ENCODE measurements at places on chromosomes 1 and 21.

DNA sequence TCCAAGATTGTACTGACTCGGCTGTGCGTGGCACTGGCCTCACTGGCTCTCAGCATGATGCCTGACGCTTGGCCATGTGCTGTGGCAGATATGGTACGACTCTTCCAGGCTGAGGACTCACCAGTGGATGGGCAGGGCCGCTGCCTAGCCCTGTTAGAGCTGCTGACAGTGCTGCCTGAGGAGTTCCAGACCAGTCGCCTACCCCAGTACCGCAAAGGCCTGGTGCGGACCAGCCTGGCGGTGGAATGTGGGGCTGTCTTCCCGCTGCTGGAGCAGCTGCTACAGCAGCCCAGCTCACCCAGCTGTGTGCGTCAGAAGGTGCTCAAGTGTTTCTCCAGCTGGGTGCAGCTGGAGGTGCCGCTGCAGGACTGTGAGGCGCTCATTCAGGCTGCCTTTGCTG lies 2.9 kb downstream of the IPO13 start:
- no peak for DNase-seq

DNA sequence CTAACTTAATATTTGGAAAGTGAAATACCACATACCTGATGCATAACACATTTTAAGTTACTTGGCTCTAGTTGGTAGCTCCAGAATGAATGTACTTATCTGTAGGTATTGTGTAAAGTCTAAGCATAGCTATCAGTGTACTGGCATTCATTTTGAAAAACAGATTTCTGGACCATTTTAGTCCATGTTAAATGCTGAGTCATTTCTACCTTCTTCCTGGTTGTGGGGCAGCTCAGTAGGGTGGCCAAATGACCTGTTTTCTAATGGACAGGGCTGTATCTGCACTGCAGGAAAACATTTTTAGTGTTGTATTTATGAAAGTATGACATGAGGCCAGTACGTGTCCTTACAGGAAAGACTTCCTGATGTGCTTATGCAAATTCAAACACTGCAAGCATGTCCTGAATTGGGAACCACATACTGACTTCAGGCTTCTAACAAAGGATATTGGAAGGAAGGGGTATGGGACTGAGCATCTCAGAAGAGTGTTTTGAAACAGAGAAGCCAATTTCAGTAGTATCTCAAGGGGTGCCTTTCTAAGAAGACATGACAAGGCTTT lies 300.3 kb upstream of the B3GALT2 start:
- no peak for DNase-seq

DNA sequence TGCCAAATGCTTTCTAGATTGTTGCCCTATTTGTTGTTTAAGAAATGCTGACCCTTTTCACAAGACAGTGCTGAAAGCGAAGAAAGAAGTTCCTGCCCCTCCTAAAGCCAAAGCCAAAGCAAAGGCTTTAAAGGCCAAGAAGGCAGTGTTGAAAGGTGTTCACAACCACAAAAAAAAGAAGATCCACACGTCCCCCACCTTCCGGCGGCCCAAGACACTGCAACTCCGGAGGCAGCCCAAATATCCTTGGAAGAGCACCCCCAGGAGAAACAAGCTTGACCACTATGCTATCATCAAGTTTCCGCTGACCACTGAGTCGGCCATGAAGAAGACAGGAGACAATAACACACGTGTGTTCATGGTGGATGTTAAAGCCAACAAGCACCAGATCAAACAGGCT lies 55.7 kb downstream of the PSMG1 start:
- no peak for DNase-seq

DNA sequence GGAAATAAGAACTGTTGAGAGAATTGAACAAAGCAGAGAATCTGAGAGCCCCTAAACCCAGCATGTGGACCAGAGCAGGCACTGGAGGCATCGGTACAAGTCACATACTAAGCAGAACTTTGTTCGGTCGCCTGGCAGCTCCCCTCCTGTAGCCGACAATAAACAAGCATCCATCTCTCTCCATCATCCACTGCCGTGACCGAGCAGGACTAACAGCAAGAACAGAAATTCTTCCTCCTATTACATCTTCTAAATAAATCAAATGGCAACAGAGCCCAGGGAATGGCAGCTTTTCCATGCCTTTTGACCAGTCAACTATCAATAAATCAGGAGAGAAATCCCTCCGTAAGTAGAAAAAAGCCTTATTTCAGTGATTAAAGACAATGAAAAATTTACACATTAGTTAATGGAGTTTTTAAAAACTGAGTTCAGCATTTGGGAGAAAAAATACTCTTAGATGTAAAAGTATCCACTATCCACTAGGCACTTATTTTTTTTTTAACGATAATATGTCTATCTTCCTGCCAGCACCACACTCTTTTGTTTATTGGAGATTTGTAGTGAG lies 36.5 kb downstream of the PTPN14 start:
- DNase-seq, result no peak

DNA sequence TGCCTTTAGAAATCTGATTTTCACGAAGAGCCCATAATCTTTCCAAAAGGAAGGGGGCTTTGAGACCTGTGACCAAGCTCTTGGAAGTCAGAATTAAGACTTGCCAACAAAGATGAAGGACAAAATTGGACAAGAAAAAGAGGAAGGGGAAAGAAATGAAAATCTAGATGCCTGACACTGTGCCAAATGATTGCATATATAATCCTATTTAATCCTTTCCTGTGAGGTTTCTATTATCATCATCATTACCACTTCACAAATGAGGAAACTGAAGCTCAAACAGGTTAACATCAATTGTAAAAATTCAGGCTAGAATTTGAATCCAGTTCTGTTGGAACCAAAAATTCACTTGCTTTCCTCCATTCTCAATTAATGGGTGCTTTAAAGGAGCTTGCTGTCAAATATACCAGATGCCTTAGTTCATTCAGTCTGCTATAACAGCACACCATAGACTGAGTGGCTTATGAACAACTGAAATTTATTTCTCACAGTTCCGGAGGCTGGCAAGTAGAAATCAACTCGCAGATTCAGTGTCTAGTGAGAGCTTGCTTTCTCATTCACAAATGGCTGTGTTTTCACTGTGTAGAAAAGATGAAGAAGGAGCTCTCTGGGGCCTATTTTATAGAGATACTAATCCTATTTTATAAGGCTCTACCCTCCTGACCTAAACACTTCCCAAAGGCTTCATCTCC lies 197.5 kb upstream of the ST6GALNAC5 start:
- DNase-seq, result no peak

DNA sequence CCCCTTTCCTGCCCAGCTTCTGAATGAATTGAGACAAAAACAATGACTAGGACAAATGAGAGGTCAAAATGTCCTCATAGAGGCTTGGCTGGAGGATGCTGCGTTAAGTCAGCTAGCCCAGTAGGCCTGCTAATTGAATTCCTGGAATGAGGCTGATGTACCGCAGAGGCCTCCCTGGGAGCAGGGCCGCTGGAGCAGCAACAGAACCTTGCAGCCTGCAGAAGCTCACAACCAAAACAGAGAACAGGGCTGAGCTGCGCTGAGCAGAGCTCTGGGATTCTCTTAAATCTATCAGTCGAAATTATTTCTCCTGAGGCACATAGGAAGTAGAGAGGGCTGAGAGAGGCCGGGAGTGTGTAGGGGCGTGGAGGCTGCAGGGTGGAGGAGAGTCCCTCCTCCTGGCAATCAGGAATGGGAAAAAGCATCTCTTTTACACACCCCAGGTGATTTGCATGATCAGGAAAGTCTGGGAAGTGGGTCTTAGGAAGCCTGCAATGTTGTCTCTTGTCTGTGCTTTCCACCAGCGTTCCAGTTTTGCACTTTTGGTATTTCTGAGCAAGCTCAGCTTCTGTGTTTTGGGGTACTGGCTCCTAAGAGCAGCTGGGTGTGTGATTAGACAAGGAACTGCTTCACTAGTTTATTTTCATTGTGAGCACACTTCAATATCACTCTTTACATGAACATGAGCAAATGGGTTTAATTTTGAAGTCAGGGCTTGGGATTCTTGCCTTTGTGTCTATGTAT lies 66.5 kb downstream of the RYR2 start:
- no peak for DNase-seq

DNA sequence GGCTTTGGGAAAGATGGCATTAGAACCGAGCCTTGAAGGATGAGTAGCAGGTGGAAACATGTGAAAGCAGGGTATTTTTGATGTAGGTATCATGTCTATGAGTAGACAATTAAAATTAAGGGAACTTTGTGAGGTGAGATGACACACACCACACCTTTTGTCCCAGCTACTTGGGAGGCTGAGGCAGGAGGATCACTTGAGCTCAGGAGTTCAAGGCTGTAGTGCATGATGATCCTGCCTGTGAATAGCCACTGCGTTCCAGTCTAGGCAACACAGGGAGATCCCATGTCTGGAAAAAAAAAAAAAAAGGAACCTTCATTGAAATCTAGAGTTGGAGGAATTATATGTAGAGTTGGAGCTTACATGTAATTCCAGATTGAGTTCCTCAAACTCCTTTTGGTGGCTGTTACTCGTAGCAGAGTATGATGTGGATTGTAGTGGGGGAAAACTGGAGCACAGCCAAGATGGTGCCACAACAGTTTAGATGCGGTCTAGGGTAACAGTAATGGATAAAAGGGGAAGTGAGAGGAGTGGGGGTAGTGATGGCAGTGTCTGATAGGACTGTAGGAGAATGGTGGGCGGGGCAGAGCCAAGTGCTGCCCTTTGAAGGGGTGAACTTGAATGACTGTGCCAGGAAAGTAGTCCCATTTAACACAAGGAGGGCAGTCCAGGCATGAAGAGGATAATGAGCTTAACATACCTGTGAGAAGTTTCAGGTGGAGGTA lies 17.4 kb downstream of the AK4 start:
- DNase-seq, result no peak

GRCh38 chr1:166013232-166013631 lies 153.6 kb downstream of the FAM78B start:
- DNase-seq, result no peak

Data from GM18507 (cell line).